Hematopoietic multipotent progenitor cell treated with erythropoietin and hydrocortisone succinate and interleukin-3 and kit ligand, for 15 days (in vitro differentiated cells): ENCODE measurements at places on chromosomes 3 and 15.

DNA sequence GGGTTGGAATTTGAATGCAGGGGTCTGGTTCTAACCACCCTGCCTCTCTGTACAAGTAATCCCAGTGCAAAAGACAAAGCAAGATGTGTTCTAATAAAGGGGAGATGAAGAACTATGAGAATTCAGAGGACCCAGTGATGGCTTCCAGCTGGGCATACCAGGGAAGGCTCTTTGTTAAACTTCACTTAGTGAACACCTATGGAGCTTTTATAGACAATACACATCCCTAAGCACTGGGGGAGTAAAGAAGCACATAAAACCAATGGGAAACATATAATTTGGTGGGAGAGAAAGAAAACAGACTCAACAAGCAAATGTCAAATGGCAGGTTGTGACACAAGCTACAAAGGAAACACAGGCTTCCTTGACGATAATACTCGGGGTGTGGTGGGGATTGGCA is 47.9 kb upstream of the RNU6-1 start:
- DNase-seq, result no peak

GRCh38 chr15:48102167-48102566 is 18.6 kb upstream of the SLC24A5 start:
- DNase-seq, result no peak

GRCh38 chr15:25408428-25408827 is 30.4 kb downstream of the UBE3A start:
- DNase-seq, result peak; percentile 5

GRCh38 chr3:161072211-161072621 is 32.9 kb downstream of the B3GALNT1 start:
- DNase-seq, result no peak

DNA sequence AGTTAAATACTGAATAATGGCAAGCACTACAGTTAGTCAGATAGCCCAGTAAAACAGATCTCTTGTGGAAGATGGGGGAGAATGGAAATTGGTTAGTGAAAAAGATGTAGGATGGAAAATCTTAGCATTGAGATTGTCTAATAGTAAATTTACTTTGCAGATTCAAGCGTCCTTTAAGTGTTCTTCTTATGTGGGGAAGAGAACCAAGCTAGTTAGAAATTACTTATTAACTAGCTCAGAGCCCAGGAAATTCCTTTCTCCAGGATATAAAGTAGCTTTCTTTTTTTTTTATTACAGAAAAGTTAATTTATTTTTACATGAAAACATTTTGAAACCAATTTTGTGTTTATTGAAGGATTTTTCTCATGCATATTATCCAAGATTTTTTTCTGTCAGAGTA is 36.7 kb downstream of the TIPARP start:
- no peak for DNase-seq

DNA sequence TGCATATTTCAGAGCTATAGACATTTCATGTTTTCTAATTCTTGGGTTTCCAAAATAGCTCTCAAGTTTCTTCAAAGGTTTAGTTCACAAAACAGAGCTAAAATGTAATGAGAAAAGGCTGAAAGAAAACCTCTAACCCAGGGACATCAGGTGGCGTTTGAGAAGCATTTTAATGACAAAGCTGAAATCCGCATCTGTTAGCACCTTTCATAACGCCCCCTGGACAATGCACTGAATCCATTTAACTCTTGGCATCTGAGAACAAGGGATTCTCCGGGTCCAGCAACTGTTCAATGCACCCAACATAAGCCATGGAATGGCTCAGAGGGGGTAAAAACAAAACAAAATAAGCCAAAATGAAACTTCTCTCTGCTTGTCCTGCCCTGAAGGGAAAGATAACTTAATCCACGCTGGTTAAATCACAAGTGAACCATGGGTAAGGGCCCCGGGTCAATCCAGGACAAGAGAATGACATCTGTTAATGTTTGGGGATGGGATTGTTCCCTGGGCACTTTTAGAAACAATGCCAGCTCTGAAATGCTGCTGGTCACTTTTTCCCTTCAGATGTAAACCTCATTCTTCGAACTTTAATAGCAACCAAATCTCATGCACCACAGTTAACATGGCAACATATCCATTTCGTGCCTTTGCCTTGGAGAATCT is 466.2 kb upstream of the ADAMTS9 start:
- DNase-seq, result no peak

- peak; percentile 55 for DNase-seq
Measured at GRCh38 chr3:36944012-36944640, 728 bp downstream of the TRANK1 start.

GRCh38 chr3:48516571-48516970 is 12.6 kb upstream of the SHISA5 start:
- no peak for DNase-seq

DNA sequence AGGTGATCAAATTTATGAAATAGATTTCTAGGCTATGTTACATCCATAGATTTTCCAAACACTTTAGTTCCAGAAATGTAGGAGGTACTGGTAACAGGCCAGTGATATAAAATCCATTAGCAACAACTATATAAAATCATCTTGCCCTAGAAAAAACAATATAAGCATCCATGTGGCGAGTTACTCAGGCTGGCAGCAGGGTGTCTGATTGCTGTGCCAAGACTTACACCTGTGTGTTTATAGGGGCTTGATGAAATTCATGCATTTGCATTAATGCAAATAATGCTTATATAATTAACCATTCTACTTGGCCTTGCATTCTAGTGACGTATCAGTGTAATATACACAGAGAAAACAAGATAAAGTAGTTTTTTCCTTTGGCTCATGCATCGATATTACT is 153.4 kb downstream of the PLCL2 start:
- DNase-seq, result no peak

DNA sequence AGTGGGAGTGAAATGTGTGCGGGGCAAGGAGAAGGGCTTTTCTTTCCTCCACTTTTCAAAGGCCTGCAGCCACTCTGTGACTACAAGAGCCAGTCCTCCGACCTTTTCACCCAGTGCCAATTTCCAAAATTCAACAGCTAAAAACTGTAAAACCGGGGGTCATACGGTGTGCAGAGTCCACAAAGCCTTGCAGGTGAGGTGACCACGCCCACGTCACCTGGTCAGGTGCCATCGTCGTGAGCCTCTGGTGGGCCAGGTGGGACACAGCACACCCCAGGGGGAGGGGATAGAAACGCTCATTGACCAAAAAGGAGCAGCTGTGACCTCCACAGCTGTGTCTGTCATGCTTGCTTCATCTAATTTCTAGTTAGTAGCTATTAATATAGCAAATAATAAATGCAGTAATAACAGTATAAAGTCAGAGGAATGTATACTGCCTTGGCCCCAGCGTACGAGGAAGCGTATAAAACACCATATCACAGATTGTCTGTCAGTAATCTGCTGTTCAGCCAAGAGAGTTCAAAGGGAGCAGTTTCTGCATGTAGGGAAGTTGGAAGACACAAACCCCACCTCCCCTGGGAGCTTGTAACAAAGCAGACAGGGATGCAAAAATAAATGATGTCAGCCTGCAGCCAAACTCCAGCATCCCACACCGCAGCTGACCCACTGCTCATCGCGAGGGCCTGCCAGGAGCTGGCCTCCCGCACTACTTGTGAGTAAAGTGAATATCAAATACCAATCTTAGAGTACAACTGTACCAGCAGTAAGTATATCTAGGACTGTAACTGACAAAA is 86.7 kb downstream of the VGLL4 start:
- DNase-seq, result no peak

GRCh38 chr3:63390710-63391230 is 112.7 kb downstream of the SYNPR start:
- no peak for DNase-seq

- DNase-seq, result no peak
Measured at GRCh38 chr3:7682822-7683229, 818.8 kb upstream of the LMCD1 start.

DNA sequence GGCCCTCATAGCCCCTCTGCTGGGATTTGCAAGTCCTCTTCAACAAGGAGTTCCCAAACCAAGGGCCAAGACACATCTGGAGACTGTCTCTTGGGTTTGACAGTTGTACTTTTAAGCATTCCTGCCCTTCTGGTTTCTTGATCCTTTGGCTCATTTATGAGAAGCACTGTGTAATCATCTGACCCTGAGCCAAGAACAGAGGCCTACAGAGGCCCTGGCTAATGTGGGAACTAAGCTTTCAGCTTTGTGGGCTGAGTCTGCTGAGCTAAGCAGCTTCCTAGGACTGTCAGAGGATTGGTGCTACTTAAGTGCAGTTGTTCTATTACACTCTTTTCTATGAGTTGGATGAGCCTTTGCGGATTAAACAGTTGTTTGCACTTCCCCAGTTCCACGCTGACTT is 178.3 kb downstream of the KBTBD8 start:
- no peak for DNase-seq

DNA sequence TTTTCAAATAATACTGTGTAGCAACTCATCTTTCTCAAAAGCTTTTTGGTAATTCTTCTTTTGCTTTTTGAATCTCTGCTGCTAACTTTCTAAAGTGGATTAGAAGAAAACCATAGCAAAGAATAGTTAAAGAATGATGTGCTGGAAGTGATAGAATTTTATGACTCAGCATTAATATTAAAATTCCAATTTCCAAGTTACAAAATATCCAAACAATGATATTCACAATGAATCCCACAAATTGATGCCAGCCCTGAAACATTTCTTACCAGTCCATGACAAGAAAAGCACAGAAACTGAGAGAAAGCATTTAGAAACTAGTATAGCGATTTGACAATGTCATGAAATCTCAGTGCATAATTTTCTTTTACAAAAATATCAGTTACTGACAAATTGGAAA is 482.2 kb downstream of the RBMS3 start:
- DNase-seq, result no peak

GRCh38 chr3:28326458-28326926 is 22.0 kb upstream of the ZCWPW2 start:
- no peak for DNase-seq

- DNase-seq, result no peak
Measured at GRCh38 chr3:134543113-134543512, 57.3 kb downstream of the CEP63 start.

DNA sequence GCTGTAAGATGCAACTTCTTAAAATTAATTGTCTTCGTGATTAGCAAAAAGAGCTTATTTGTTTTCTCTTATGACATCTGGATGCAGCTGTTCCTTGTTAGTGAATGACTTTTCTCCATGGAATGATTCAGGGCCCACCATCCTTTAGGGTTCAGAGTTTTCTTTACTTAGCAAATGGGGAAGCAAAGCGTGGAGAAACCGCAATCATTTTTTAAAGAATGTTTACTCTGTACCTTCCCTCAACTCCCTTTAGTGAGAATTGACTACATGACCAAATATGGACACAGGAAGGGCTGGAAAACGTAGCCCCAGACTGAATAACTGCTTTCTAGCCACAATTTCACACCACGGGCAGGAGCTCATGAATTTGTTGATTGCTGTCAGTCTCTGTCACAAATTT is 130.1 kb downstream of the EDEM1 start:
- no peak for DNase-seq

DNA sequence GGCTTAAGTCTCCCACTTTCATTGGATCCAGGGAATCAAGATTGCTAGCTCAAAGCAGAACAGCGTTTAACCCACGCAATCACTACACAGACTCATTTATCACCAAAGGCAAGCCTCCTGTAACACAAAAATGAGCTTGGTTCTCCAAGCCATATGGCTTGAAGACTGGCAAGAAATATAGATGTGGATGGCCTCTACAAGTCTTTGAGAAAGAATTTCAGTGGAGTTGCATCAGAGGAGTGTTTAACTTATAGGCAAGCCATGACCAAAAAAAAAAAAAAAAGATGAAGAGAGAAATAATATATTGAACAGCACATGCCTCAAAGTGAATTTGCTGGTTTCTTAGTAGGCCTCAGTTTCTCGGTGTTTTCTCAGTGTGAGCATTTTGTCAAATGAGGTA is 27.3 kb downstream of the PDZRN3 start:
- no peak for DNase-seq

GRCh38 chr3:20023623-20024405 is 11.8 kb upstream of the PP2D1 start:
- DNase-seq, result peak; percentile 49

DNA sequence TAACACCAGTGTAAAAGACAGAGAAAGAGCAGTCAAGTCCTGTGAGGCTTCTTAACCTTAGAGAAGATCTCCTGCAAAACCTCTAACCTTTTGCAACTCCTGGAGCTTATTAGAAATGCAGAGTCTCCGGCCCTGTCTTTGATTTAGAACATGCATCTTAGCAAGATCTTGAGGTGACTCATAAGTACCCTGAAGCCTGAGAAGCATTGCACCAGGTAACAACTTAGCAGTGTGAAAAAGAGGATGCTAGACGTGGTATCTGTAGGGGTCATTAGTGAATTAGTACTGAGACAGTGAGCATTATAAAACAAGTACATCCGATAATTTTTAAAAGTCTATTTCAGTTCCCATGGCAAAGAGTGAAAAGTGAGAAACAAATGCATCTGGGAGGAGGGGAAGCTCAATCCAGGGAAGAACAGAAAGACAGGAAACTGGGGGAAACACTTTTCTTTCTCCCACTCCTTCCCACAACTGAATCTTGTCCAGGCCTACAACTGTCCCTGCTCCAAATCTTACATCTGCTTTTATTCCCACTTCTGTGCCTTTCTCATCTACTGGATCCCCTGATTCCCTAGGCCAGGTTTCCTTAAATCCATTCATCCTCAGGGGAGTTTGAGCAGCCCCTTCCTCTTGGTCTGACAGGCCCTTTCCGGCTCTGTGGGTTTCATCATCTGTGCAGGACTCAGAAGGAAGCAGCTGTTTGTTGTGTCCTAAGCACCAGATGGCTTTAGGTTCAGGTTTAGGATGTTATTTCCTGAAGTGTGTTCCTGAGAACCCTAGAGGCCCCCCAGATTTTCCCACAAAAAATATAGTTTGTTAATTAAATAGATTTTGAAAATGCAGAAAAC is 128.1 kb upstream of the IL12A start:
- DNase-seq, result no peak

- DNase-seq, result no peak
Measured at GRCh38 chr15:79904271-79904670, 7.5 kb upstream of the MTHFS start.

DNA sequence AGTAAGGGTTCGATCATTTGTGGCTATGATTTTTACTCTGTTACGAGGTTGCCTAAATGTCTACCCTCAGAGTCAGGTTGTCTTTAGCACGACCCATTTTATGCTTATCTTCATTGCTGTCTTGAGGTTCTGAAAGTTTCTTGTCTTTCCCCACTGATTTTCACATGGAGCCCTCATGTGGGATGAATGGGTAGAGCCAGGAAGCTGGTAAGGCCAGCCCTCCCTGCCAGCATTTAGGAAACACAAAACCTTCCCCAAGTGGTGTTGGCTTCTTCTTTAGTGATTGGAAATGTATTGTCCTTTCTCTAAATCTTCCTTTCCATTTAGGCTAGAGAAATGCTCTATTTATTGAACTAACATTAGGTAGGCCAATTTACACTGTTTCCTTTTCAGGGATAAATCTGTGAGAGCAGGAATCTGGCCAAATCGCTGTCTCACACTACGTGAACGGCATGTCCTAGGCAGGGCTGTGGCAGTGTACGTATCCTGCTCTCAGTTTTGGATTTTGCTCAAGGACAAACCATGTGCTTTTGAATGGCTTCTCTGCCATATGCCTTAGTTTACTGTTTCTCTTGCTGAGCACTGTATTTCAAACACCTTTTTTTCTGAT is 43.7 kb downstream of the MYZAP start:
- no peak for DNase-seq

- no peak for DNase-seq
Measured at GRCh38 chr15:38130740-38131498, 121.7 kb upstream of the SPRED1 start.
